ENCODE measurements at places on chromosomes 1 and 21. TPM values are rescaled to one million over a fixed set of nuclear protein-coding genes. Genes with fewer than 3 reads are reported as not detected.

Gene KDF1
- total RNA-seq = 13.8 TPM

Gene EXTL1
- not detected for total RNA-seq

Gene NBPF3
- total RNA-seq = 29.3 TPM

Gene HJV
- total RNA-seq = not detected

Gene RGS13
- not detected for total RNA-seq

Gene RBP7
- total RNA-seq = 7.5 TPM

Gene SPRR1B
- not detected for total RNA-seq

Gene ERICH3
- under 0.01 TPM for total RNA-seq

- no peaks in the 10 kb centered on the region for H3K4me1 ChIP-seq
- no peaks in the 10 kb centered on the region for H3K27me3 ChIP-seq
- H3K27ac ChIP-seq = no peak overlapping the region
- H3K36me3 ChIP-seq = no peaks in the 10 kb centered on the region
- DNase-seq = no peak
These were observed 163.4 kb upstream of the SGIP1 start for GRCh38 chr1:66370462-66370971.

DNA sequence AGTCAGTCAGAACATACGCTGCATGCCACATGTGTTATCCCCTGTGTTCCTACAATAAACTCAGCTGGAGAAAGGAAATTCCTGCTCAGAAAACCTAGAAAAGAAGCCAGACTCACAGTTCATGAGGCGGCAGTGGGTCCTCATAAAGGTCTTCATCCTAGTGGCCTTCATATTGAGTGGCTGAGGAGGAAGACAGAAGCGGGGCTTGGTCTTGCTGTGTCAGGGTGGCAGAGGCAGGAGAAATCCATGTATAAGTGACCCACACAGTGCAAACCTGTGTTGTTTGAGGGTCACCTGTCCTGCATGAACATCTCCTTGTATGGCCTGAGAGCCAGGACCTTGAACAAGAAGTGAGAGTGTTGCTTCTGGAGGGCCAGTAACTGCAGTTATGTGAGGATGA is 4.0 kb upstream of the WNT3A start:
- DNase-seq = no peak
- no peaks in the 10 kb centered on the region for H3K36me3 ChIP-seq
- peaks cover 15% of the 10 kb centered on the region for H3K4me1 ChIP-seq
- no peak overlapping the region for H3K27ac ChIP-seq

- H3K27ac ChIP-seq = no peak overlapping the region
- H3K36me3 ChIP-seq = no peaks in the 10 kb centered on the region
- peaks cover 3% of the 10 kb centered on the region for H3K4me1 ChIP-seq
- H3K4me3 ChIP-seq = no peak overlapping the region
These were observed 59.5 kb upstream of the CD55 start for GRCh38 chr1:207261971-207262370.

DNA sequence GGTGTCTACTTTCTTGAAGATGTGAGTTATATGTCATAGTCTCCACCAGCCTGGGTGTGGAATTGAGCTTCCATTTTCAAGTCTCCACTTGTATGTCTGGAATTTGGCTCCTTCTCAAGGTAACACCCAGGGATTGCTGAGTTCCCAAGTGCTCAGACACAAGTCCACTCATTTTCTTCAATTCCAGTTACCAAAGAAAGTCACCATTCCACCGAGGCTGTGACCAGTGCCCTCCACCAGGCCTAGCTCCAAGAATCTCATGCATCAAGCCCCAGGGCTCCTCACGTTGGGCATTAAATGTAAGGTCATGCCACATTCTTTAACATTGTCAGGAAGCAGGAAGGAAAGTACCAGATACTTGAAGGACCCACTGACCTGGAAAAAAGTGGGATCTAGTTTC is 2.4 kb upstream of the RAB4A start:
- no peaks in the 10 kb centered on the region for H3K27me3 ChIP-seq
- no peaks in the 10 kb centered on the region for H3K36me3 ChIP-seq
- H3K27ac ChIP-seq = no peak overlapping the region
- H3K4me3 ChIP-seq = no peak overlapping the region
- H3K4me1 ChIP-seq = peaks cover 30% of the 10 kb centered on the region

GRCh38 chr1:154745286-154745731 is 124.8 kb downstream of the KCNN3 start:
- no peak overlapping the region for H3K4me3 ChIP-seq
- H3K27me3 ChIP-seq = no peaks in the 10 kb centered on the region
- H3K36me3 ChIP-seq = no peaks in the 10 kb centered on the region

GRCh38 chr1:44559330-44559729 is 115.0 kb downstream of the TMEM53 start:
- no peak overlapping the region for H3K4me3 ChIP-seq
- H3K27ac ChIP-seq = no peak overlapping the region
- H3K36me3 ChIP-seq = no peaks in the 10 kb centered on the region

GRCh38 chr21:14383596-14384180 is 742 bp upstream of the HSPA13 start:
- peak overlapping the region; percentile 23 for H3K27ac ChIP-seq
- H3K4me3 ChIP-seq = peak overlapping the region; percentile 79
- no peaks in the 10 kb centered on the region for H3K36me3 ChIP-seq
- H3K4me1 ChIP-seq = peaks cover 13% of the 10 kb centered on the region
- DNase-seq = no peak
- no peaks in the 10 kb centered on the region for H3K27me3 ChIP-seq

GRCh38 chr1:89260042-89260441 is 12.6 kb downstream of the GBP5 start:
- H3K27me3 ChIP-seq = no peaks in the 10 kb centered on the region
- H3K36me3 ChIP-seq = no peaks in the 10 kb centered on the region
- H3K4me3 ChIP-seq = no peak overlapping the region
- H3K4me1 ChIP-seq = no peaks in the 10 kb centered on the region
- H3K27ac ChIP-seq = no peak overlapping the region

GRCh38 chr21:14284481-14284880 is 68.5 kb downstream of the RBM11 start:
- H3K27ac ChIP-seq = no peak overlapping the region
- no peak overlapping the region for H3K4me3 ChIP-seq
- H3K36me3 ChIP-seq = no peaks in the 10 kb centered on the region
- H3K4me1 ChIP-seq = no peaks in the 10 kb centered on the region
- H3K27me3 ChIP-seq = no peaks in the 10 kb centered on the region

DNA sequence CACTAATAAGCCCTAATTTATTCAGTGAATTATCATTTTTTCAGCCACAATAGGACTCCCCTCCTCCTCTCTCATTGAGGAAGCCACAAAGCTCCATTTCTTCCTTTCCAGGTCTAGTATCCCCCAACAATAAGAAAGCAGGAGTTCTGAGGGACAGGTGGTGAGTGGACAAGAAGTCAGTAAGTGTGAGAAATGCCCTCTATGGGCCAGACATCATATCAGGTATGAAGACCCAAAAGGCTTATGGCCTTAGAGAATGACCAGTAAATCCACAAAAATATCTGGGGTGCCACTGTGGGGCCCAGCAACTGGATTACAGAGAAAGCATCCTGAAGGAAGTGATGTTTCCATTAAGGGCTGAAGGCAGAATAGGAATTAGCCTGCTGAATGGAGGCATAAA is 175.7 kb downstream of the TRIM33 start:
- no peaks in the 10 kb centered on the region for H3K27me3 ChIP-seq
- H3K4me3 ChIP-seq = no peak overlapping the region
- H3K36me3 ChIP-seq = no peaks in the 10 kb centered on the region
- no peak for DNase-seq
- no peak overlapping the region for H3K27ac ChIP-seq

DNA sequence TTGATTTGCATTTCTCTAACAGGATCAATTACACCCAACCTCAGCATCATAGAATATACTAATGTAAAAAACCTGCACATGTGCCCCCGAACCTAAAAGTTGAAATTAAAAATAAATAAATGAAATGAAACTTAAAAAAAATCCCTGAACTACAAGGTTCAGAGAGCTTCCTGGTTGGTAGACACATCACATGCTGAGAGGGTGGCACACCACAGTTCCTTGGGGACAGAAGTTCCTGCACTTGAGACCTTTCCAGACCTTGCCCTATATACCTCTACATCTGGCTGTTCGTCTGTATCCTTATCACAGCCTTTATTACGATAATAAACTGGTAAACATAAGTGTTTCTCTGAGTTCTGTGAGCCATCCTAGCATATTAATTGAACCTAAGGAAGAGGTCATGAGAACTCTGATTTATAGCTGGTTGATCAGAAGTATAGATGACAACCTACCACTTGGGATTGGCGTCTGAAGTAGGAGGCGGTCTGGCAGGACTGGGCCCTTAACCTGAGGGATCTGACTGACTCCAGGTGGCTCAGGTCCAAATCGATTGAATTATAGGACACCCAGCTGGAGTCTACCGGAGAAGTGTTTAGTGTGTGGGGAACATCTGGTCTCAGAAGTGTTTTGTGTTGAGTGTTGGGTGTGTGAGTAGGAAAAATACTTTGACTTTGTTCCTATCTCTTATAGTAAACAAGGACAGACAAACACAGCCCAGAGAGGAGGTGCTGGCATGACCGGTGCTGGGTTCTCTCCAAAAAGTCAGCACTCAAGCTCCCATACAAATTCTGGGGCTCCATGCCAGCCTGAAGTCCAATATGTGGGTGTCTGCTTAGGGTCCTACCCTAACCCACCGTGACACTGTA is 19.0 kb downstream of the C1orf115 start:
- no peak overlapping the region for H3K4me3 ChIP-seq
- H3K4me1 ChIP-seq = peaks cover 47% of the 10 kb centered on the region
- DNase-seq = peak; percentile 42
- no peaks in the 10 kb centered on the region for H3K27me3 ChIP-seq
- H3K36me3 ChIP-seq = no peaks in the 10 kb centered on the region
- peak overlapping the region; percentile 41 for H3K27ac ChIP-seq

DNA sequence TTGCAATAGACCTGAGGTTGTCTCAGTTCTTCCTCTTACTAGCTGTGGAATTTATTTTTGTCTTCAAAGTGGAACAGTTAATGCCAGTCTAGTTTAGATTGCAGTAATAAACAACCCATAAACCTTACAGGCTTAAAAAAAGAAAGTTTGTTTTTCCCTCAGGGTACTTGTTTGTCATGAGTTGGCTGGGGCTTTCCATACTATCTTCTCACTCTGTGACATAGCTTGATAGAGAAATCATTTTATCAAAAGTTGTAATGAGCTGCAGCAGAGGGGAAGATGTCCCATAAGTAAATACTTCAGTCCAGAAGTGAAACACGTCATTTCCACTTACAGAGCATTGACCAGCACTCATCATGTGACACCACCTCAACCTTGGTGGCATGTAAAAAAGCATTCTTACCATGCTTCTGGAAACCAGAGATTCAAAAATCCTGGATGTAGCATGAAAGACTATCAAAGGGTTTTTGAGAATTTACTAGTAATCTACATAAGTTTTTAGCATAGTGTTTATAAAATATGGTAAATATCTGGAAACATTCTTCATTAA is 62.8 kb upstream of the COL11A1 start:
- no peaks in the 10 kb centered on the region for H3K36me3 ChIP-seq
- H3K4me3 ChIP-seq = no peak overlapping the region
- no peaks in the 10 kb centered on the region for H3K27me3 ChIP-seq
- H3K4me1 ChIP-seq = no peaks in the 10 kb centered on the region

DNA sequence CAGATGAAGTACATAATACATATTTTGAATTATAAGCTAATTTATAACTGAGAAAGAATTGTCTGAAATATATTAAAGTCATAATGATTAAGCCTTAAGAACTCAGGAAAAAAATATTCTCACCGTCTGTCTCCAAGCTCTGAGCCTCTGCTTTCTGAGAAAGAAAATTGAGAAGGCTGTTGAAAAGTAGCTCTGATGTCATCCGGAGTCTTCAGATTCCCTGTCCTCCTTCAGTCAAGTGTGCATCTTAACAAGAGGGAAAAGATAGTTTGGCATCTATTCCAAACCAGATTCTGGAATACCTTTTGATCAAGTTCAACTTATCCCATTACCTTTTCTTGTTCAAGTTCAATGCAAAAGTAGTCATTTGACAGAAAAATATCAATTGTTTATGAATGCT is 50.6 kb downstream of the NRIP1 start:
- H3K27ac ChIP-seq = no peak overlapping the region
- H3K4me3 ChIP-seq = no peak overlapping the region
- no peaks in the 10 kb centered on the region for H3K36me3 ChIP-seq

DNA sequence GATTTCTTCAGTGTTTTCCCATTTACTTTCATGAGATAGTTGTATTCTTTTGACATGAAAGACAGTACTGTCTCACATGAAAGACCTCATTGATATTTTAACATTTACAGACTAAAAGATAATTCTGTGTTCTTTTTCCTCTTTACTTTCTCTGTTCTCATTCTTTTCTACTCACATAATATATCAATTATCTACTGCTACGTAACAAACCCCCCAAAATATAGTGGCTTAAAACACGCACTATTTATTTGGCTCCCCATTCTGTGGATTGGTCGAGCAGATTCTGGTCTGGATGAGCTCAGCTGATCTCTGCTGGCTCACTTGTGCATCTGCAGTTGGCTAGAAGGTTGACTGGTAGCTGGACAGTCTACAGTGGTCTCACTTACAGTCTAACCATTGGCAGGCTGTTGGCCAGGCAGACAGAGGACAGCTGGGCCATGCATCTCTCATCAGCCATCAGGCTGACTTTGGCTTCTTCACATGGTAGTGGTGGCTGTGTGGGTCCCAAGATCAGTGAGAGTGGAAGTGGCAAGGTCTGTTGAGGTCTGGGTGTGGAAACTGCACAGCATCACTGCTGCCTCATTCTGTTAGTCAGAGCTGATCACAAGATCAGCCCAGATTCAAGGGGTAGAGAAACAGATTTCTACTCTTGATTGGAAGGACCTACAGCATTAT is 63.2 kb downstream of the MPZL1 start:
- no peak overlapping the region for H3K4me3 ChIP-seq

DNA sequence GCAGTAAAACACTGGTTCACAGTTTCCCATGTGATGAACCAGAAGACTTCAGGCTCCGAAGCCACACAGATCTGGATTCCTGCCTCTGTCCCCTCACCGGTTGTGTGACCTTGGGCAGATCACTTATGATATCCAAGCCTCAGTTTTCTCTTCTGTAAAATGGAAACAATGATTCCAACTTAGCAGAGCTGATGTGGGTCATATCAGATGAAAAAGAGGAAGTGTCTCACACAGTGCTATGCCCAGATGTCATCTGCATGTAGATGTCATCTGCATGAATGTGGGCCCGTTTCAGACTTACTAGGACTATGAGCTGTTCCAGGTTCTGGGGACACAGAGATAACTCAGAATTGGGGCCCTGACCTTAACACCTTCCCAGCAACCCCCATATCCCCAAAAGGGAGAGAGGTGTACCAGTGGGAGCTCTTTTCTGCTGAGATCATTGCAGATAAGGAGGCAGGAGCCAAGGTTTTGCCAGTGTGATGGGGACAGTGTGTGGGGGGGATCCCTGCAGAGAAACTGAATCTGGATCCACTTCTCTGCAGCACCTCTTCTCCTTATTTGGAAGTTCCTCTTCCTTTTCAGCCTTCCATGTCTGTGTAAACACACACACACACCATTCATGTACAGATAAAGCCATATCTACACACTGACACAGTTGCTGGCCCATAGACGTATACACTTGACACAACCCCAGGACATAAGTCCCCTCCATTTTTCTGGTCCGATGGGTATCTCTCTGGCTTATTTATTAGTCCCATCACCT is 5.0 kb upstream of the ADGRB2 start:
- H3K4me1 ChIP-seq = peaks cover 21% of the 10 kb centered on the region
- no peak for DNase-seq
- H3K27ac ChIP-seq = no peak overlapping the region

GRCh38 chr1:23914921-23915320 is 1.8 kb upstream of the CNR2 start:
- no peaks in the 10 kb centered on the region for H3K36me3 ChIP-seq
- H3K4me3 ChIP-seq = no peak overlapping the region
- H3K27ac ChIP-seq = no peak overlapping the region
- no peaks in the 10 kb centered on the region for H3K27me3 ChIP-seq
- H3K4me1 ChIP-seq = peaks cover 5% of the 10 kb centered on the region

- no peaks in the 10 kb centered on the region for H3K27me3 ChIP-seq
- H3K27ac ChIP-seq = no peak overlapping the region
- no peak for DNase-seq
- H3K36me3 ChIP-seq = no peaks in the 10 kb centered on the region
These were observed 271.3 kb upstream of the PRMT6 start for GRCh38 chr1:106785176-106785575.

Data from body of pancreas (tissue), 4 donors.